ENCODE measurements at places on chromosomes 11 and 22. TPM values are rescaled to one million over a fixed set of nuclear protein-coding genes. Genes with fewer than 3 reads are reported as not detected.
A peak's percentile ranks its signal among the peaks of the same experiment; 100 is the strongest.

- DNase-seq: no peak
These were observed 93.7 kb downstream of the PLEKHA7 start for GRCh38 chr11:16920559-16920958.

DNA sequence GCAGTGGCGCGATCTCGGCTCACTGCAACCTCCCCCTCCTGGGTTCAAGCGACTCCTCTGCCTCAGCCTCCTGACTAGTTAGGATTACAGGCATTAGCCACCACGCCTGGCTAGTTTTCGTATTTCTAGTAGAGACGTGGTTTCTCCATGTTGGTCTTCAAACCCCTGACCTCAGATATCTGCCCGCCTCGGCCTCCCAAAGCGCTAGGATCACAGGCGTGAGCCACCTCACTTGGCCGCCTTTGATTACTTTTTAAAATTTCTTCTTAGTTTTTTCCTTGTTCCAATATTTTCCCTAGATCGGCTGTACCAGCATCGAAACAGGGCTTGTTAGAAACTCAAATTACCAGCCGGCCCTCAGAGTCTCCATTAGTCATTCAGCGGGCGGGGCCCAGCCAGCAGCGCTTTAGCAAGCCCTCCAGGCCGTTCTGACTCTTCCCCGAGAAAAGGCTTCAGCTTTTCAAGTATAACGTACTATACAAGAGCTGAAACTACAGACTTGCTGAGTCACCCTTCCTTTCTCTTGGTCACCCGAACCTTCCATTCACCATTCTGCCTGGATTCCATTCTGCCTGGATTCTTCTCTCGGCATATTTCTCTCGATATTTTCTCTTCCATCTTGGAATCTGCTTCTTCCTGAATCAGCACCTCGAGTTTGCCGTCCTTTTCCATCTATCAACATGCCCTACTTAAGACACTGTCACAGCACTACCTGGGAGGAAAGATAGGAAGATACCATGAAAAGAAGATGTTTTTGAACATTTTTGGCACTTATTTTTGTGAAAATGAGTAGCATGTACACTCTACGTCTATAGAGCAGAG, 6.7 kb upstream of the CAPRIN1 start:
- DNase-seq: no peak

DNA sequence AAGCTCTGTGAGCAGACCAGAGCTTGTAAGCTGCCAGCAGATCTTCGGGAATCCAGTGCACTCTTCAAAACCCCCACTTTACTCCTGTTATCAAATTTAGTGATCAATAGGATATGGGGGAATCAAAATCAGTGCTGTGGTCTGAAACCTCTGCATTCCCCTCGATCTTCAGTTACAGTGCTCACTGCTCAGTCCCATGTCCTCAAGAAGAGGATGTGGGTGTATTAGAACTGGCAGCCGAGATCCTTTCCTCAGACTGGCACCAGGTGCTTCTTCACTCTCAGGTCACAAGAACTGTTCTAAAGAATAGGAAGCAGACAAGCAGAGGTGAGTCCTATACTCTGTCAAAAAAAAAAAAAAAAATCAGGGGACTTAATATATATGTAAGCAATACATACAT, 15.3 kb upstream of the MAML2 start:
- no peak for DNase-seq

CD3G gene
- total RNA-seq: not detected

DNA sequence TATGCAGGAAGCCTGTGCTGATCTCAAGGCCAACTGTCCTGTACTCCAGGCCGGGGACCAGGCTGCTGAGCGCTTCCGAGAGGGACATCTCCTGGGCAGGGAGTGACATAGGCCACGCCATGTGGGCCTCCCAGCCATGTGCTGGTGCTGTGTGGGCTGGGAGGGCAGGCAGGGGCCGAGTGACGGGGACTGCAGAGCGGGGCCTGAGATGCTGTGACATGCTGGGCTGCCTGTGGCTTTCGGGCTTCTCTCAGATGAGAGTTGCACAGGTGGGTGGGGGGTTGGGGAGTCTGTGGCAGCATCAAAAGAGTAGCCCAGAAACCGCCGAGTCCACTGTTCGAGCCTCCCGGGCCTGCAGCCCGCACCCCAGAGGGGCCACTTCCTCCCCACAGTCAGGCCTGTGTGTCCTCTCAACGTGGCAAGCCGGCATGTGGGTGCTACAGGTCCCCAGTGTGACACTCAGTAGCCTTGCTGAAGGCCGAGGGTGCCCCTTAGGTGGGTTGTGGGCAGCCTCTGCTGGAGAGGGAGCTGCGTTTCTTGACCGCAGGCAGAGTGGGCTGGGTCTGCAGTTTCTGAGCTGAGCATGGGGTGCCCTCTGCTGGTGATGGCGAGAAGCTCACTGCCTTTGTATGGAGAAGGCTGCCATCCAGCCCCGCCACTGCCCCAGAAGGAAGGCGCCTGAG, 101.2 kb downstream of the BCR start:
- peak; percentile 90 for DNase-seq

GRCh38 chr11:15276621-15277020, 161.9 kb downstream of the INSC start:
- DNase-seq: no peak

DNA sequence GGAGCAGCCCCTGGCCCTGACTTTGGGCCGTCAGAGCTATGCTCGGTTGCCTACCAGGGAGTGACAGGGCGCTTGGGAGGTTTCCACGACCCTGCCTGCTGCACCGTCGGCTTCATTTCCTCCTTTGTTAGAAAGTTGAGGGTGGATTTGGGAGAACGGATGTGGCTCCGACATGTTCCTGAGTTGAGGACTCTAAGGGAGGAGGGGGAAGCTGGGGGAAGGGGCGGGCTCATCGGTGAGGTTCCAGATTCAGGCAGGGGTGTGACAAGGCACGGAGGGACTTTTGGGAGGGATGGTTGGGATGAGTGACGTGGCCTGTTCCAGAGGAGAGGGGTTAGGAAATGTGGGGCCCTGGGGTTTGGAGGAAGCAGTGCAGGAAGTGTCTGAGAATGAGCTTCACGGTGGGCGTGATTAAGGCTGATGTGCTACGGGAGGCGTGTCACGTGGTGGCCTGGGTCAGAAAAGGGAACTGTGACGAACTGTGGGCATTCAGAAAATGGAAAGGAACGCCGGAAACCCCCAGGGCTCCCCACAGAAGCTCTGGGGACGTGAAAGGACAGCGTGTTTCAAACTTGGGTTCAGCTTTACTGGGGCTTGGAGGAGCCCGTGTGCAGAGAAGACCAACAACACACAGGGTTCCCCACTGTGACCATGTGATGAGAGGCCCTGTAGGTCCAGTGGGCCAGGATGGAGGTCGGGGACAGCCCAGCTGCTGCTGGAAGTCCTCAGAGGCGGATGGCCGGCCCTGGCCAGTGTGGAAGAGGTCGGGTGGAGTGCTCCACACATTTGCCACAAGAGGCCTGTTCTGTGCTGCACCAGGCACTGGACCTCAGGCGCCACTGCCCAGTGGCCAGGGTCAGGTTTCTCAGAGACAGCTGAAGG, 2.8 kb downstream of the PARVB start:
- peak; percentile 44 for DNase-seq

- no peak for DNase-seq
These were observed 82.7 kb upstream of the CTSC start for GRCh38 chr11:88420165-88420791.

- no peak for DNase-seq
These were observed 47.1 kb upstream of the UCP3 start for GRCh38 chr11:74055938-74056337.

PEX16 gene
- total RNA-seq: 25.3 TPM

DNA sequence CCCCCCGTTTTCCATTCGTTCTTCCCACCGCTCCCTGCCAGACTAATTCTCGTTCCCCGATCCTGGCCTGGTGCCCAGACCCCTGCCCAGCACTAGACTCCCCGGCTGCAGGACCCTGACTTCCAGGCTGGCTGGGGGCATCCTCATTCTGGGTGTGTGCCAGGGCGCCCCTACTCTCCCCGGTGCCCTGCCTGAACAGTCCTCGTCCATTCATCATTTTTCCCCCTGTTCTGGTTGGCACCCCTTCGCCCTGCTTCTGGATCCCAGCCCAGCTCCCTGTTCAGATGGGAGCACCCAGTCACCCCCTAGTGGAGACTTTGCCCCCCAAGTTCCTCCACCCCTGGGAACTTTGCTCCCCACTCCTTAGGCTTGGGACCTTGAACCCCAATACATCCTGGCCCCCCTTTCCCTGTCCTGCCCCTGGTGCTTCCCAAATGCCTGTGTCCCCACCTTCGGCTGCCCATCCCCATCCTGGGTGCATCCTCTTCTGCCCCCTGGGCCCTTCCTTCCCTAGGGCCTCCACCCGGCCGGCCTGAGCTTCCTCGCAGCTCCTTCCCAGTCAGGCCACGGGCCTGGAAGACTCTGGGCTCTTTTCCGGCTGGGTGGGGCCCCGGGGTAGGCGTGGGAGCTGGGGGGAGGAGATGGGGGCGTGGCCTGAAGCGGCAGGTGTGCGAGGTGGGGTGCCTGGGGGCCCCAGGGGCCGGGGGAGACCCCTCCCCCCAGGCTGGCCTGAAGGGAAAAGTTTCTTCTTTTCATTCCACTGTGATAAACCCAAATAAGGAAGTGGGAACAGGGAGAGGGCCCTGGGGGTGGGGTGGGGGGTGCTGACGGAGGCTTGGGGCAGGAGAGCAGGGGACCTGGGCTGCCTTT, 908 bp downstream of the PLCB3 start:
- no peak for DNase-seq

- no peak for DNase-seq
These were observed 79.3 kb upstream of the RAB1B start for GRCh38 chr11:66189031-66189745.

DNA sequence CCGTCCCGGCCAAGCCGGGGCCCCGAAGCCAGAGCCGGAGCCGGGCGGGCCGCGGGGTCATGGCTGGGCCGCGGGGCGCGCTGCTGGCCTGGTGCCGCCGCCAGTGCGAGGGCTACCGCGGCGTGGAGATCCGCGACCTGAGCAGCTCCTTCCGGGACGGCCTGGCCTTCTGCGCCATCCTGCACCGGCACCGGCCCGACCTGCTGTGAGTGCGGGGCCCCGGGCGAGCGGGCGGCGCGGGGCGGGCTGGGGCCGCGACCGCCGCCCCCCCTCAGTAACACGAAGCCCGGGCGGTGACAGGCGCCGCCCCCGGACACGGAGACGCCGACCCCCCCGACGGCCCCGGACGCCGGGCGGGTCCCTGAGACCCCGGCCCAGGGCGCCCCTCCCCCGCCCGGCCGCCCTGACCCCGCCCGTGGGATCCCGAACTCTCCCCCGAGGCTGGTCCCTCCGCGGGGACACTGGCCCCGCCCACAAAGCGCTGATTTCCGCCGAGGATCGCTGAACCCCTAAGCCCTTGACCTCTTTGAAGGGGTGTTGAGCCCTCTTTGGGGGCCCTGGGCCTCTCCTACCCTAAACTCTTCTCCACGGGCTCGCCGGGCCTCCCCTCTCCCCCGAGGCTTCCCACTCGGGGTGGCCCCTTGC, 389 bp downstream of the MICALL1 start:
- DNase-seq: no peak

- no peak for DNase-seq
These were observed 33.4 kb downstream of the SERPINH1 start for GRCh38 chr11:75595429-75595828.

DNA sequence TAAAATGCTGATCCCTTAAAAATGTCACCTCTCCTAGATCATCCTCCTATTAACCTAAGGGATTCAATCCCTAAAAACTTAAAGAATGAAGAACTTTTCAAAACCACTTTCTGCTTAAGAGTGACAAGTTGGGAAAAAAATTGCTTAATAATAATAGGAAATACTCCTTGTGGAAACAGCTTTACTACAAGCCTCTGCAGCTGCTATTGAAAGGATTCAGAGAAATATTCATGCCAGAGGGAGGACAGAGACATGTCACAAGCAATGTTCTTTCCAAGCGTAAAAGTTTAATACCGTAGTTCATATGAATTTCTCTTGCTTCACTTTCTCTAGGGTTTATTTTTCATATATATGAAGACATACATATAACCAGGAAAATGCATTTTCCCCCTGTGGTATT, 98.2 kb downstream of the ARHGAP20 start:
- no peak for DNase-seq

OR56A1 gene
- total RNA-seq: under 0.01 TPM

GRCh38 chr22:19291218-19291579, 320 bp downstream of the CLTCL1 start:
- peak; percentile 33 for DNase-seq

DPP3 gene
- 39.1 TPM for total RNA-seq

GRCh38 chr22:48705159-48705916, 1122.3 kb downstream of the BRD1 start:
- no peak for DNase-seq

- no peak for DNase-seq
These were observed 123.8 kb upstream of the NTM start for GRCh38 chr11:131246663-131247062.

DNA sequence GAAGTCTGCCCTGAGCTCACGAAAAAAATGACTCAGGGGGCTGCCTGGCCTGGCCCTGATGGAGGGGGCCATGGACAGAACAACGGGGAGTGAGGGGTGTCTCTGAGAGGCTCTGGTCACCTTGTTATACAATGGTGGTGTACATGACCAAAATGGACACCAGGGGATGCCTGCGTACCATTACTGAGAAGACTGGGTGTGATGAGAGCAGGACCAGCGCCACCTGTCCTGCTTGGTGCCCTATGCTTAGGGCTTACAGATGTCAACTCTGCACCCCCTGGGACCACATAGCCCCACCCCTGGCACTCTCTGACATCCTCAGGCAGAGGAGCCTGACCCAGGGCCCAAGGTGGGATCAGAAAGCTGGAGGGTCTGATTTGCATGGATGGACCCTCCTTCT, 104.8 kb downstream of the ZNF280B start:
- DNase-seq: no peak

GDPD4 gene
- total RNA-seq: not detected

BIRC3 gene
- total RNA-seq: 1.6 TPM

GRCh38 chr11:61403658-61404057, 11.3 kb downstream of the TMEM216 start:
- no peak for DNase-seq

DNA sequence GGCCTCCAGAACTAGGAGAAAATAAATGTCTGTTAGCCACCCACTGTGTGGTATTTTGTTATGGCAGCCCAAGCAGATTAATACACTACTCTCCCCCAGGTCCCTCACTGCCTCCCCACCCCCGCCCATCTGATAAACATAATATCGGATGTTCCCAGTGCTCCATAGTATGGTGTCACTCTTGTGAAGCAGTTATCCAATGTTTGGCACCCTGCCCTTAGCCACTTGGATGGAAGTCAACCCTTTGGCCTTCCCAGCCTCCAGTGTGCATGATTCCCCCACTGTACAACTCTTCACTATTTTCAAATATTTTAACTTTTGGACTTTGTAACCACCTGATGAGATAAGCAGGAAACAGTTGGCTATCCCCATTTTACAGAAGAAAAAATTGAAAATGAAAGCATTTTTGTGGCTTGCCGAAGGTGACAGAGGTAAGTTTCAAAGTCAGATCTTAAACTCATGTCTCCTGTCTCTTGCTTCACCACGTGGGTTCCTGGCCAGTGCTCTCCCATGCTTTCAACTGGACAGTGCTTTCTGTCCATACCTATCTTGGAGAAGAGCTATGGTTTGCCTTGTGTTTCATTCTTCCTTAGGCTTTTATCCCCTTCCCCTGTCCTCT, 53.2 kb downstream of the ALX4 start:
- no peak for DNase-seq

TBC1D10A gene
- total RNA-seq: 10.6 TPM

FAM181B gene
- 13.0 TPM for total RNA-seq

All from frontal cortex (tissue), 4 donors.